Cerebellar nuclear complex (tissue), 1 donor: ENCODE measurements at places on chromosomes 12 and 14.

DNA sequence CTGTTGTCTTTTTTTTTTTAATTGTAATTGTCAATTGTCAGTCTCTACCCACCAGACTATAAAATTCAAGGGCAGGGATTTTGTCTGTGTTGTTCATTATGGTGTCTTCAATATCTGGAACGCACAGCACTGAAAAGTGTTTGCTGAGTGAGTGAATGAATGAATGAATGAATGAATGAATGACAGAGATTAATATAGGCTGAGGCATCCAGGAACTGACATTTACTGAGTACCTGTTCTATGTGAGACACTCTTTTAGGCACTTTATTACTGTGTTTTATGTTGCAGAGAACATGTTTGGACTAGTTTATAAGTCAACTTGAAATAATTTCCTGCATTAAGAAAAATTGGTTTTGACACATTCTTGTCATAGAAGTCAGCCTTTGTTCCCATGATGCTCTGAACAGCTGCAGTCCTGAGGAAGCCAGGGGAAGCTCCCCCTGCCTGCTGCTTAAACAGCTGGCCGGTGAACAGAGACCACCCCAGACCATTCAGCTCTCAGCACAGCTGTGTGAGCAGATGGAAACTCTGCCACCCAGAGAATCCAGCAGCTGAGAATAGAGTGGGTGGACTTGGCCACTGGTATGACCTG lies 160.7 kb upstream of the CCND2 start:
- DNase-seq = no peak

DNA sequence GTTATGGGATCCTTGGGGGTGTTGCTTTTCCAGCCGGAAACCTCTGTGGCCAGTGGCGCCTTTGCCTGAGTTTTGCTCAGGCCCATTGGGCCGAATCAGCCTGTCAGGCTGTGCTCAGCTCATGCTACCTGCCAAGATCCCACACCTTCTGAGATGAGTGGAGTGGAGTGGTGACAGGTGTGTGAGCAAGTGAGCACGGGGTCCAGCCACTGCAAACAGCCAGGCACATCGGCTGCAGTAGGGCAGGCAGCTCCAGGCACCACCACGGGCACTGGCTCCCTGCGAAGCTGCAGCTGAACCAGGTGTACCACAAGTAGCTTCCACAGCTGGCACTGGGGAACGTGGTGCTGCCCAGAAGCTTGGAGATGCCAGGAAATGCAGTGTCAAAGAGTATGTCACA lies 21.1 kb upstream of the WDR89 start:
- no peak for DNase-seq

- no peak for DNase-seq
Observed at GRCh38 chr14:63770187-63770807, 42.4 kb upstream of the SGPP1 start.

- no peak for DNase-seq
Observed at GRCh38 chr12:59357811-59358210, 238.0 kb upstream of the SLC16A7 start.

- no peak for DNase-seq
Observed at GRCh38 chr12:67111182-67111581, 158.0 kb upstream of the CAND1 start.

GRCh38 chr12:98149270-98149669 lies 366.1 kb upstream of the TMPO start:
- no peak for DNase-seq

- no peak for DNase-seq
Observed at GRCh38 chr14:51401272-51401671, 161.2 kb downstream of the TMX1 start.

DNA sequence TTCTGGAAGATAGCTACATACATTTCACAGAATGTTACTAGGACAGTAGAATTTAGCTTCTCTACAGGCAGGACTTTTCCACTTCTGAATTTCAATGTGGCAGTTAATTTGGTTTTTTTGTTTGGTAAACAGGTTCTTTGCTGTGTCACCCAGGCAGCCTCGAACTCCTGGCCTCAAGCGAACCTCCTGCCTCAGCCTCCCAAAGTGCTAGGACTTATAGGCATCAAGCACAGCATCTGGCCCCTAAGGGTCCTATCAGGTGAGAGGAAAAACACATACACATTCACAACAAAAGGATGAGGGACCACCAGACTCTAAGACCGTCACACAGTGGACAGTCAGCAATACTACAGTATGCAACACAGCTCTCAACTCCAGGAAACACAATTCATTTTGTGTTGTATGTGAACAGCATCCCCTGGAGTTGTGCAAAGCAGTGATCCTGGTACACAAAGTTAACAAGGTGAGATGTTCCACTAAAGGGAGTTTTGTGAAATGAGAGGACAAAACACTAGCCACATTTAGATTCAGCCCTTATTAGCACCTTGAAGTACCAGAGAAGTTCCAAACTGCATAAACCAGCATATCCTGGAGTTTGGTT lies 6.9 kb downstream of the ATP2B1 start:
- no peak for DNase-seq

- no peak for DNase-seq
Observed at GRCh38 chr12:114848666-114849065, 164.7 kb upstream of the TBX3 start.

DNA sequence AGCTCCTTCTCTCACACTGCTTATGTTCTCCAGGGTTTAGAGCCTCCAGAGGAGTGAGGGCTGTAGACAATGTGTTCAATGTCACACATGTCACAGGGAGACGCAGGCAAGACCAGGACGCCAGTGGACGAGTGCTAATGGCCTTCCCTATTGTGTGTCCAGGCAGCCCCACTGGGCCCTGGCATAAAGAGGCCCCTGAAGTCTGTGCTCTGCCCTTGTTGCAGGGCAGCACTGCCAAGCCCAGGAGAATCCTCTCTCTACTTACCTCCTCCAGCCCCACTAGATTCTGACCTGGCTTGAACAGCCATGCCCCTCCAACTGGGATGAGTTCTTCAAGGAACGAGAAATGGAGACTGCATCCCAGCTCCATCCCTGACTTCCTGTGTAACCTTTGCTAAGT lies 24.8 kb upstream of the TMEM106C start:
- DNase-seq = no peak

- DNase-seq = no peak
Observed at GRCh38 chr12:101608301-101609133, 13.7 kb downstream of the MYBPC1 start.
